A549 treated with dexamethasone at 1 μM for 4 hours (cell line): ENCODE measurements at places on chromosomes 1 and 21. TPM values are rescaled to one million over a fixed set of nuclear protein-coding genes. Genes with fewer than 3 reads are reported as not detected.

CKS1B gene
- 301 to 343 TPM (median 324 TPM) in 5 replicates for total RNA-seq

C8B gene
- not detected in 5 replicates for total RNA-seq

RNU1-3 gene
- total RNA-seq: 10.6 TPM in 1 of 5 replicates, not detected in the others

CELSR2 gene
- total RNA-seq: 2.9 to 5.6 TPM (median 5.2 TPM) in 5 replicates

KNCN gene
- not detected in 5 replicates for total RNA-seq

LCE3D gene
- total RNA-seq: 2.1 to 4.5 TPM (median 3.6 TPM) in 5 replicates

NENF gene
- 96.4 to 117 TPM (median 111 TPM) in 5 replicates for total RNA-seq

PTGFR gene
- not detected in 5 replicates for total RNA-seq

CLCNKA gene
- total RNA-seq: 0.04 to 0.07 TPM (median 0.05 TPM) in 4 of 5 replicates, not detected in the other

QSOX1 gene
- total RNA-seq: 59.0 to 68.1 TPM (median 67.1 TPM) in 5 replicates

CASQ2 gene
- total RNA-seq: 0.02 TPM in 1 of 5 replicates, not detected in the others

ADORA1 gene
- total RNA-seq: 0.46 to 0.94 TPM (median 0.67 TPM) in 5 replicates

CR2 gene
- 0.04 to 0.06 TPM in 2 of 5 replicates, not detected in the others for total RNA-seq

AGBL4 gene
- total RNA-seq: not detected in 5 replicates

OR2L13 gene
- not detected in 5 replicates for total RNA-seq

FMO2 gene
- not detected in 5 replicates for total RNA-seq

HSPA13 gene
- total RNA-seq: 12.0 to 18.9 TPM (median 14.2 TPM) in 5 replicates

DENND2C gene
- 0.34 to 0.62 TPM (median 0.39 TPM) in 5 replicates for total RNA-seq

DAB1 gene
- not detected in 5 replicates for total RNA-seq

CASQ1 gene
- 0.14 TPM in 1 of 5 replicates, not detected in the others for total RNA-seq

TCHH gene
- total RNA-seq: 0.25 to 0.33 TPM (median 0.26 TPM) in 5 replicates

ZMPSTE24 gene
- 36.9 to 43.6 TPM (median 37.7 TPM) in 5 replicates for total RNA-seq

S100A11 gene
- total RNA-seq: 1,800 to 1,985 TPM (median 1,837 TPM) in 5 replicates

RGS8 gene
- not detected in 5 replicates for total RNA-seq

SAMD11 gene
- 14.2 to 22.6 TPM (median 19.7 TPM) in 5 replicates for total RNA-seq

FLG2 gene
- not detected in 5 replicates for total RNA-seq

FAM72D gene
- 5.1 to 6.7 TPM (median 5.8 TPM) in 5 replicates for total RNA-seq

ATAD3C gene
- total RNA-seq: not detected in 5 replicates

MOB3C gene
- 3.6 to 4.5 TPM (median 3.8 TPM) in 5 replicates for total RNA-seq

RCAN3 gene
- total RNA-seq: 12.0 to 16.4 TPM (median 14.9 TPM) in 5 replicates

CHIA gene
- total RNA-seq: not detected in 5 replicates

JAK1 gene
- total RNA-seq: 167 to 227 TPM (median 205 TPM) in 5 replicates

NBL1 gene
- total RNA-seq: 39.3 to 69.3 TPM (median 64.9 TPM) in 5 replicates

RGS1 gene
- total RNA-seq: not detected in 5 replicates

TSPAN2 gene
- 0.63 to 1.2 TPM (median 0.84 TPM) in 5 replicates for total RNA-seq

LENEP gene
- not detected in 5 replicates for total RNA-seq

C1QA gene
- total RNA-seq: not detected in 5 replicates

TSTD1 gene
- 0.17 to 0.32 TPM (median 0.24 TPM) in 3 of 5 replicates, not detected in the others for total RNA-seq

KIF21B gene
- 1.2 to 2.4 TPM (median 2.1 TPM) in 5 replicates for total RNA-seq

TMEM79 gene
- total RNA-seq: 4.8 to 8.1 TPM (median 7.4 TPM) in 5 replicates

RPE65 gene
- total RNA-seq: not detected in 5 replicates

RGS16 gene
- total RNA-seq: 0.16 to 0.21 TPM (median 0.18 TPM) in 5 replicates

CEP85 gene
- total RNA-seq: 10.7 to 12.9 TPM (median 12.3 TPM) in 5 replicates

SLC35F3 gene
- total RNA-seq: 3.6 to 5.2 TPM (median 4.9 TPM) in 5 replicates

NUCKS1 gene
- total RNA-seq: 81.6 to 110 TPM (median 99.7 TPM) in 5 replicates

CNIH4 gene
- 102 to 115 TPM (median 106 TPM) in 5 replicates for total RNA-seq

LMX1A gene
- 0.05 TPM in 1 of 5 replicates, not detected in the others for total RNA-seq

PHTF1 gene
- total RNA-seq: 10.5 to 14.2 TPM (median 13.6 TPM) in 5 replicates
